PC-3 (cell line): ENCODE measurements at places on chromosomes 13 and 19. TPM values are rescaled to one million over a fixed set of nuclear protein-coding genes. Genes with fewer than 3 reads are reported as not detected.

Gene LIPE
- total RNA-seq, result 2.1 and 3.7 TPM in 2 replicates

Gene TPP2
- 16.1 and 30.4 TPM in 2 replicates for total RNA-seq

DNA sequence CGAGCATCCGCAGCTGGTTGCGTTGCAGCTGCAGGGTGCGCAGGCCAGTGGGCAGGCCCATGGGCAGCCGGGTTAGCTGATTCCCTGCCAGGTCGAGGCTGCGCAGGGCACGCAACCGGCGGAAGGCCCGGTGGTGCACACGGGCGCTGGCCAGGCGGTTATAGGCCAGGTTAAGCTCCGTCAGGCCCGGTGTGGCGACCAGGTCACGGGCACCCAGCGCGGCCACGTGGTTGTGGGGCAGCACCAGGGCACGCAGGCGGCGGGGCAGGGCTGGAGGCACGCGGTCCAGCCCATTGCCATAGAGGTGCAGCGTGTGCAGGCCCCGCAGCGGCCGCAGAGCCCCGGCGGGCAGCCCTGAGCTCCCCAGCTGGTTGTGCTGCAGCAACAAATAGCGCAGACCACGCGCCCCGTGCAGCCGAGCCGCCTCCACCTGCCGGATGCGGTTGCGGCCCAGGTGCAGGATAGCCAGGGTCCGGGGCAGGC, 5.3 kb downstream of the PODNL1 start:
- DNase-seq, result no peak
- H3K27me3 ChIP-seq, result no peaks in the 10 kb centered on the region
- no peaks in the 10 kb centered on the region for H3K4me1 ChIP-seq

- no peaks in the 10 kb centered on the region for H3K27me3 ChIP-seq
- DNase-seq, result no peak
- H3K36me3 ChIP-seq, result no peaks in the 10 kb centered on the region
These were observed 48.1 kb downstream of the IRS2 start for GRCh38 chr13:109738298-109738746.

GRCh38 chr13:112188298-112188610, 121.3 kb downstream of the SOX1 start:
- DNase-seq, result no peak
- no peak overlapping the region for H3K27ac ChIP-seq
- no peak overlapping the region for H3K4me3 ChIP-seq

Gene JAK3
- total RNA-seq, result 1.5 and 4.3 TPM in 2 replicates

Gene PROZ
- total RNA-seq, result not detected in 2 replicates

DNA sequence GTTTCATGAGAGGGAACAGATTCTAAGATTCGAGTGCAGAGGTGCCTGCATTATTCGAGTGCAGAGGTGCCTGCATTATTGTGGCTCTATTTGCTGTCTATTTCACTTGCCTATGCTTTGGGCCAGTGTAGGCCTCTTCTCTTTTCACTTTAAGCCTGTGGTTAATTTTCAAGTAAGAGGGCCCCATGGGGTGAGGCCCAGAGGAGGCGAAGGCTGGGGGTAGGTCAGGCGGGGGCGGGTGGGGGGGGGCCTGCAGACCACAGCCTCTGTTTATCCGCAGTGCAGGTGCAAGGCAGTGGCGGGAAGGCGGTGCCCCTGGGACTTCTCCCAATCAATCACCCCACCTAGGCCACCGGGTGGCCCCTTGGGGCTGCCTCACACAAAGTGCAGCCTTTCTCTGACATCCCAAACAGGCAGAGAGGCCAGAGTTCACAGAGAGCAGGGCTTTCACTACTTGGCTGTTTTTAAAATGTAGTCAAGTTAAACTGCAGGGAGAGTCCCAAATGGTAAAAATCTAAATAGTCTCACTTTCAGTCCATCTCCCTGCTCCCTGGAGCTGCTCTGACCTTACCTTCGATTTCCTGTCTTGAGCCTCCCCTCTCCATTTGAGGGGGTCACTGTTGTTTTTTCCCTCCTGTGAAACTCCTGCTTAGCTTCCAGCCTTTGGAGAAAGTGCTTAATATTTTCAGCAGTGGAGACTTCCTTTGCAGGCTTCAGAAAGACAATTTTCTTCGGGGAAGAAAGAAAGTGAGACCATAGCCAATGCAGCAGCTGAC, 249.0 kb downstream of the DLEU7 start:
- no peak overlapping the region for H3K4me3 ChIP-seq
- peaks cover 14% of the 10 kb centered on the region; the same call in 1 of the 2 replicates for H3K4me1 ChIP-seq
- no peaks in the 10 kb centered on the region for H3K36me3 ChIP-seq
- no peak overlapping the region for H3K27ac ChIP-seq

- H3K4me1 ChIP-seq, result no peaks in the 10 kb centered on the region
- peak; percentile 4 for DNase-seq
- no peak overlapping the region for H3K4me3 ChIP-seq
- H3K27me3 ChIP-seq, result peaks cover 65% of the 10 kb centered on the region
These were observed 102.0 kb downstream of the ERCC5 start for GRCh38 chr13:102947745-102948405.

- H3K4me1 ChIP-seq, result peaks cover 11% of the 10 kb centered on the region; the same call in 1 of the 2 replicates
- no peaks in the 10 kb centered on the region for H3K36me3 ChIP-seq
- H3K27ac ChIP-seq, result no peak overlapping the region
- no peaks in the 10 kb centered on the region for H3K27me3 ChIP-seq
- peak; percentile 38 for DNase-seq
These were observed 197.1 kb downstream of the NDFIP2 start for GRCh38 chr13:79678100-79678499.

DNA sequence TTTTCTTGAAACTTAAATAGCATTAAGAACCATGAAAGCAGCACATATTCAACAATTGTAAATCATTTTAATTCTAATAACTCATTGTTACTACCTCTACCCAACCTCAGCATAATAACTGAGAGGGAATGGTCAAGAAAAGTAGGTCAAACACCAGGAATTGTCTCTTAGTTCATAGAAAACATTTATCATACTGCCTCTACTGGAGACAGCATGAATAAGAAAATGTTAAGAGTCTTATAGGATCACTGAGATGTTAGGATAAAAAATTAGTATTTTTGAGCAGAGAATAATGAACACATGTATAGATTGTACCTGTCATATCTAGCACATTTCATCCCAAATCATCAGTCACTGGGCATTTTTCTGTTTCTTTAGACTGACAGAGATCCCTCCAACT, 515.3 kb downstream of the PCDH9 start:
- no peak overlapping the region for H3K27ac ChIP-seq
- no peaks in the 10 kb centered on the region for H3K36me3 ChIP-seq
- no peak overlapping the region for H3K4me3 ChIP-seq
- peak; percentile 18 for DNase-seq
- no peaks in the 10 kb centered on the region for H3K4me1 ChIP-seq
- H3K27me3 ChIP-seq, result no peaks in the 10 kb centered on the region

- H3K36me3 ChIP-seq, result no peaks in the 10 kb centered on the region
- no peak overlapping the region for H3K27ac ChIP-seq
- H3K4me1 ChIP-seq, result no peaks in the 10 kb centered on the region
- no peak for DNase-seq
- no peak overlapping the region for H3K4me3 ChIP-seq
These were observed 116.0 kb downstream of the COL4A2 start for GRCh38 chr13:110422913-110423688.

- H3K27me3 ChIP-seq, result no peaks in the 10 kb centered on the region
- no peak for DNase-seq
- H3K36me3 ChIP-seq, result no peaks in the 10 kb centered on the region
- no peak overlapping the region for H3K4me3 ChIP-seq
These were observed 13.6 kb downstream of the POLR2E start for GRCh38 chr19:1081301-1082164.

Gene RFPL4A
- total RNA-seq, result not detected in 2 replicates

DNA sequence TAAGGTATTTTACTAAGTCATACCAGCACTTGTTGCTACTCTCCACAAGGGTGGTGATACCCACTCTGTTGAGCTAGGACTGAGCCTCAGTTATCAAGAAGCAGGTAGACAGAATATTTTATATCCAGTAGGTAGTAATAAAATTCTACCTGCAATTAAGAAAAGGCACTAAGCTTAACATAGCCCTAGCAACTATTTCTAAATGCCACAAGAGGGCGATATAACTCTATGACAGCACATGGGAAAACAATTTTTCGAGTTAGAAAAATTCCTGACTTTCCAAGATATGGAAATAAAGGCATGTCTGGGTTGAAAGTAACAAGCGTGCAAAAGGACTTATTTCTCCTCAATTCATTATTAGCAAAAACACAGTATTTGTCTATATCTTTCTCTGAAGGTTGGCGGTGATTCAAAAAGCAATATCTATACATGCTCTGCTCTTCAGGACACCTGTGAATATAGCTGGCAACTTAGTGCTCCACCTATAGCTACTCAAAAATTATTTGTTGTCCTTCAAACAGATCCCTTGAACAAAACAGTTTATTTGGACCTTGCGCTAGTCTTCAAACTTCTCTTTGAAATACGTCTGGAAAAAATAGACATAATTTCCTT, 14.7 kb downstream of the CCDC169 start:
- H3K27me3 ChIP-seq, result no peaks in the 10 kb centered on the region
- H3K4me1 ChIP-seq, result no peaks in the 10 kb centered on the region
- no peaks in the 10 kb centered on the region; the same call in 1 of the 2 replicates for H3K36me3 ChIP-seq
- no peak overlapping the region for H3K4me3 ChIP-seq
